Glomerular endothelial cell (primary cell): ENCODE measurements at places on chromosomes 11 and 22. TPM values are rescaled to one million over a fixed set of nuclear protein-coding genes. Genes with fewer than 3 reads are reported as not detected.

GRCh38 chr11:75725547-75726320 is 8.1 kb downstream of the MOGAT2 start:
- DNase-seq = no peak

GRCh38 chr11:13033760-13034533 is 24.8 kb downstream of the RASSF10 start:
- no peak for DNase-seq

- no peak for DNase-seq
These were observed 12.2 kb downstream of the CABIN1 start for GRCh38 chr22:24023204-24023789.

- no peak for DNase-seq
These were observed 24.0 kb downstream of the RAB30 start for GRCh38 chr11:83047515-83048225.

GRCh38 chr22:49765951-49766350 is 61.7 kb downstream of the BRD1 start:
- no peak for DNase-seq

C11orf86 gene
- not detected in 2 replicates for total RNA-seq

DNA sequence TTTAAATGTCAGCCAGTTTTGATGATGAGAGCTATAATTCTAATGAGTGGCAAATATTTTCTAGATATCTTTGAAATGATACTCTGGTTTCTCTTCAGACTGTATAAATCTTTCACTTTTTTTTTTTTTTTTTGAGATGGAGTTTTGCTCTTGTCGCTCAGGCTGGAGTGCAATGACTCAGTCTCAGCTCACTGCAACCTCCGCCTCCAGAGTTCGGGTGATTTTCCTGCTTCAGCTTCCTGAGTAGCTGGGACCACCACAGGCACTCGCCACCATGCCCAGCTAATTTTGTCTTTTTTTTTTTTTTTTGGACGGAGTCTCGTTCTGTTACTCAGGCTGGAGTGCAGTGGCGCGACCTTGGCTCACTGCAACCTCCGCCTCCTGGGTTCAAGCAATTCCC is 113.6 kb downstream of the TEAD1 start:
- DNase-seq = no peak

GRCh38 chr11:78603792-78604191 is 29.1 kb upstream of the NARS2 start:
- DNase-seq = no peak

KCNA4 gene
- total RNA-seq = not detected in 2 replicates

BCO2 gene
- 1.3 and 1.9 TPM in 2 replicates for total RNA-seq

MAPK8IP2 gene
- total RNA-seq = 0.29 and 0.58 TPM in 2 replicates

DNA sequence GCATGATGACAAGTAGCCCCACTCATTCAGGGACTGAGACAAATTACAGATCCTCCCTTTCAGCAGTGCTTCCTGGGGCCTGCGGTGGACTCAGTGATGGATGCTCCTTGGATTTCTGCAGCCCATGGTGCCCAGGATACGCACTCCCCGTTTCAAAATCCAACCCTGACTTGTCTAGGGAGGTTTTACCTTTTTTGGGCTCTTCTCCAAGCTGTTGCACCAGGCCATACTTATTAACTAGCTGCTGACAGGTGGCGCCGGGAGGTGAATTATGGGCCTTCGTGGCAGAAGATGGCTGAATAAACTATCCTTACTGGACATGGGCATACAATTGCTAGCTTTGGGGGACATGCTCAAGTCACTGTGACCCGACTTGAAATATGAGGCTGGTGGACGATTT is 324.3 kb upstream of the SYN3 start:
- no peak for DNase-seq

BRD1 gene
- total RNA-seq = 22.8 and 30.9 TPM in 2 replicates

DNA sequence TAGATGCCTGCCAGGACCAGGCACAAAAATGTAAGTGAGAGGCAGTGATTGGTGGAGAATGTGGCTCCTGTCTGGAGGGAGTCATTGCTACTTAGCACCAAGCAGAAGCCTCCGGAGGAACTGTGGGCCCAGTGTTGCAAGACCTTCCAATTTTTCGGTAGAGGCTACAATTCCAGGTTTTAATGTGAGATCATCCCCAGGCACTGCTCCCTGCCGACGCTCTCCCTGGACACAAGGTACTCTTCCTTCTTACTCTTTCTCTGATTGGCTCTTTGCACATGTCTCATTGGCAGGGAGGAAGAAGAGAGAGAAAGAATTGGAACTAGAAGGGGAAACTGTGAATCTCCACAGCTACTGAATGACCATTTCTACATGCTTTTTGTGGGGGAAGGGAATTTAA is 53.7 kb upstream of the EP300 start:
- no peak for DNase-seq

DNA sequence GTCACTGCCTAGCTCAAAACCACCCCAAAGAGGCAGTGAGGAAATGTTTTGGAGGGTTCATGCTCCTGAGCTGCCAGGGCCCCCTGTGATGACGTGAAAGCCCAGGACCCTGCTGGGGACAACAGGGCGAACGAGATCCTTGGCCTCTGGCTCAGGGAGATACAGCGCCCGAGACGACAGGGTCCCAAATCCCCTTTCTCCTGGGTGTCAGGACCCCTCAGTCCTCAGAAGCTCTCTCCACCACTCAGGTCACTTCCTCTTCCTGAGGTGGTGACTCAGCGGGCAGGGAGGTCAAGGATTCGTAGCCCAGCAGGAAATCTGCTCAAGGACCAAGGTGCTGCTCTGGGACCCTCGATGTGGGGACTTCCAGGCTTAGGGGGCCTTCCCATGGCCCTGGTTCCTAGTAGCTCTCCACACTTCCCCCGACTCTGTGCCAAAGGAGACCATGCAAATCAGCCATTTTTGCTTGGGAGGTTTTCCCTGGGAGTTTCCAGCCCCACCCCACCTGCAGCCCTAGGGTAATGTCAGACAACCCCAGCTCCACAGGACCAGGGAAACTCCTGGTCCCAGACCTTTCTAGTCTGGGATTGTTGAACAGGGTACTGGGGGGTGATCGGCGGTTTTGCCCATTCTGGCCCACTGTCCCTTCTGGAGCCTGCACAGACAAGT is 12.8 kb downstream of the BCL9L start:
- no peak for DNase-seq

- DNase-seq = no peak
These were observed 43.8 kb downstream of the CHST1 start for GRCh38 chr11:45621588-45621987.

- no peak for DNase-seq
These were observed 35.2 kb downstream of the SMIM38 start for GRCh38 chr11:69190796-69191536.

ZNF280B gene
- 2.5 TPM in 2 replicates for total RNA-seq
